Spinal cord (tissue), 10 donors: ENCODE measurements at places on chromosomes 3 and 15.

DNA sequence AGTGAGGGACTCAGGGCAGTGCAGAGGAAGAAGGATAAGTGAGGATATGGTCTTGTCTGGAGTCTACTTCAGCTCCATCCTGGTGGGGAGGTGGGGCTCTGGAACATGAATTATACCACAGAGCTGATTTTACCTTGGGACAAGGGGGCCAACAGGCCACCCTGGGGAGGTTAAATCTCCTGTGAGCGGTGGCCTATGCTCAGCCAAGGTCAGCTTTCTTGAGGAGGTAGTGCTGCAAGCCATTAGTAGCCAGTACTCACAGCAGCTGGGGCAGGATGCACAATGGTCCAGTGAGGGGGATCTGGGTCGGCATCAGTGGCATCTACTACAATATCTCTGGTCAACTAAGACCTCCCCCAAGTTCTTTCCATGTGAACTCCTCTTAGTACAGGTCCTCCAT is 49.7 kb downstream of the XYLB start:
- no peak for DNase-seq

- DNase-seq = no peak
Observed at GRCh38 chr15:78050441-78050809, 27.1 kb downstream of the TBC1D2B start.

- no peak for DNase-seq
Observed at GRCh38 chr3:164683489-164683888, 394.8 kb downstream of the SI start.

- DNase-seq = peak; percentile 66
Observed at GRCh38 chr15:60590935-60591495, 112.1 kb upstream of the ICE2 start.

DNA sequence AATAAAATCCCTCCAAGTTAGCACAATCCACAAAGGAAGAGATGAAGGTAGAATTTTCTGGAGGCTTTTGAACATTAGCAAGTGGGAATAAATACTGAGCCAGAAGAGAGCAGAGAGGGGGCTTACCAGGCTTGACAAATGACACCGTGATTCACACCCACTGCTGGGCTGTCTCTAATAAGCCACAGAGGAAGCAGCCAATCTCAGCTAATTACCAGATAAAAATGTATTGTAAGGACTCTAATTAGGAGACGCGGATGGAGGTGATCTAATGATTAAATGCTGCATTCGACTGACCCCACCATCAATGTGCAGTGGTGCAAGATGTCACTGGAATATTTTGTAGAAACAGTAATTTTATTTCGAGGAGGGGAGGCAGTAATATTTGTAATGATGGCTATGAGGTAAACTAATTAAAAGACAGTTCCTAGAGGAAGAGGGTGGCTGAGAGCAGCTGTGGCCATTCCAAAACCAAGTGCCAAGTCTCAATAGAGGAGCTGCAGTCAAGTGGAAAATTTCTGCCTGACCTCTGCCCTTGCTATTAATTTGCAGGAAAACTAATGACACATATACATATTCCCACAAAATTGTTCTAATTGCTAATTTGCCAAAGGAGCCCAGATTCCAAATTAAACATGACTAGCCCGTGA is 602.2 kb downstream of the FOXP1 start:
- DNase-seq = peak; percentile 64

DNA sequence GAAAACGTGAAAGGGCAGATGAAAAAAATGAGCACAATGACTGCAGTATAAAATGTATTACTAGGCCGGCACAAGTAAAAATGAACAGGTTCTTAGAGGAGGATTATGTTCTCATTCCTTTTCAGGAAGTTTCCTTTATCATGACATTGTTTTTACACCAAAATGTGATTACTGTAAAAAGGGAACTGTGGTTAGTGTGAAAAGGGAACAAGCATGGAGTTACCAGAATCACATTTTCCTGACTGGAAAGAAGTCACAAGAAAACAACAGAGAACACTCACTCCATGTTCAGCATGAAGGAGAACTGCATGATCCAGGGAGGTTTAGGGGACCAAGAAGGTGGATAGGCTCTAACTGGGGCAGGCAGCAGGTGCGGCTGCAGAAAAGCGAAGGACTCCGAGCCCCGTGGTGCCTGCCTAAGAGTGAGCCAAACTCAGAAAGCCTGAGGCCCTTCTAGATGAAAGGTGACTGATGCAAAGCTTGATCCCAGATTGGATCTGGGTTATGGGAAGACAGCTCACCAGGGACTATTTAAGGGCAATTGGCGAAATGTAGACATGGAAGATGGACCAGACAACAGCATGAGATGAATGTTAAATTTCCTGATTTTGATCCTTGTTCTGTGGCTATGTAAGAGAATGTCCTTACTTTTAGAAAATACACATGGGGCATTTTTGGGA is 77.3 kb downstream of the CCR1 start:
- no peak for DNase-seq

DNA sequence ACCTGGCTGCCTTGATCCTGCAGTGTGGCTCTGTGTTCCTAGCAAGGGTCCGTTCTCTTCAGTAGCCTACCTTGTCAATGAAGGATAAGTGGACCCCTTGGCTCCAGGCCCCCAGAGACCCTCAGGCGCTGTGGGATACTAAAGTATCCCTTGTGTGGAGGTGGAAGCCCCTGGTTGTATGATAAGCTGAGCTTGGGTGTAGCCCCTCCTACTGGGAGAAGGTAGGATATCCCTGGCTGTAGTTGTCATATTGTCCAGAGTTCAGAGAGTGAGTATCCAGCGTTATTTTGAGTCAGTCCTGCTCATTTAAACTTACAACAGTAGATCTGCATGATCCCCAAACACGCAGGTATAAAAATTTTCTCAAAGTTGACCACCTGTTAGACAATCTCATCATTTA is 496.8 kb downstream of the CNTN4 start:
- no peak for DNase-seq

GRCh38 chr3:158659454-158660237 is 12.8 kb downstream of the LXN start:
- peak; percentile 13 for DNase-seq

GRCh38 chr15:73746883-73747282 is 6.3 kb downstream of the INSYN1 start:
- DNase-seq = no peak

DNA sequence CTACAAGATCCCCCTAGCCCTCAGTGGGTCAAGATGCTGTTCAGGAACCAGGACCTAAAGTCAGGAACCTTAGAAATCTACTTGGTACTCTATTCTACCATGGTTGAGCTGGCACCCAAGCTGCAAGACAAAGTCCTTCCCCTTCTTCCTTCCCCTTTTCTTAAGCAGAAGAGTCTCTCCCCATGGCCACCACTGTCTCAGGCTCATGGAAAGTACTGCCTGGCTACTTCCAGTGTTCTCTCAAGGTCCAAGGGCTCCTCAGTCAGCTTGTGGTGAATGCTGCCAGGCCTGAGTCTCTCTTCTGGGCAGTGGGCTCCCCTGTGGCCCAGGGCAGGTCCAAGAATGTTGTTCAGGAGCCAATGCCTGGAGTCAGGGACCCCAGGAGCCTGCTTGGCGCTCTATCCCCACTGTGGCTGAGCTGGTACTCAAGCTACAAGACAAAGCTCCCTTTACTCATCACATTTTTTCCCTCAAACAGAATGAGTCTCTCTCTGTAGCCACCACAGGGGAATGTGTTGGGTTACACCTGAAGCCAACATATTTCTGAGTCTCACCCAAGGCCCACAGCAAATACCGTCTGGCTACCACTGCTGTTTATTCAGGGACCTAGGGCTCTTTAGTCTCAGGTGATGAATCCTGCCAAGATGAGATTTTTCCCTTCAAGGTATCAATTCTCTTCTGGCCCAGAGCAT is 18.1 kb upstream of the SLC27A2 start:
- DNase-seq = no peak

DNA sequence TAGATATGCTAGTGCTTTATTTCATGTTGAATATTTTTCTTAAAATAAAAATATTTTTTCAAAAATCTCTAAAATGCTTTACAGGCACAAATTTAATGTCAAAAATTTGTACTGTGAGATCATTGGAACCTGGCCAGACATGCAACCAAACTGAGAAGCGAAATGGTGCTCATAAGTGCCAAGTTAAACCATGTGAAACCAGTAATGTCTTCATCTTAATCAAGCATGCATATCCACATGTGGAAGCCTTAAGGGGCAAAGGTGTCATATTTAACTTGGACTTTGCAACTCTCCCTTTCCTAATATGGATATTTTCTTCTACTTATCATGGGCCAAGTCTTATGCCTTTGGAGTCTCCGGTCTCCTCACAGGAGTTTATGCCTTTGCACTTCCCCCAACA is 208.9 kb upstream of the COL8A1 start:
- no peak for DNase-seq

DNA sequence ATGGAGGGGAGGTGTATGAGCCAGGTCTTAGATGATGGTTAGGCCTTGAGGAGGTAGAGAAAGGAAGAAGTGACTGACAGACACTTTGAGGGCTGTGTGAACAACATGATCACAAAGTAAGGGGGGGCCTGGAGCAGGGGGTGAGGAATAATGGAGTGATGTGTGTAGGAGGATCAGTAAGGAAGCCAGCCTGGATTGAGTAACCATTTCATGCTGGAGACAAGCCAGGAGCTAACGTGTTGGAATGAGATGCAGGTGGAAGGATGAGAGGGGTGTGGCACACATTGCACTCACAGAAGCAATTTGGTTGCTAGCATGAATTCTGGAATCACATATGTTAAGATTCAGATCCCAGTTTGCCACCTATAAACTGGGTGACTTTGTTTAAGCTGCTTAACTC is 65.5 kb downstream of the BBX start:
- no peak for DNase-seq

DNA sequence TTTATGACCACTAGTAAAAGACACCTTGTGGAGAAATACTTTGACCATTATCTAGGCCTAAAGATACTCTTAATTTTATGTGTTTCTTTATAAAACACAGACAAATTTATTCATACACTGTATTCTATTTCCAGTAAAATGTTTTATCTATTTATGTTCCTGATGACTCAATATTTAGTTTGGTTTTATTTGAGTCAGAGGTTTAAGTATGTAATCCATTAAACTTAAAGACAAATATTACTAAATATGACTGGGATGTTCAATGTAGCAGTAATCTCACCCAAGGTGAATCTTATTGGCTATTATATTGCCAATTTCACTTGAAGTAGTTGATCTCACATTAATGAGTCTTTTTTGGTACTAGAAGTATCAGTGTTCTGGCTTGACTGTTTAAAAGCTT is 799.7 kb downstream of the CADM2 start:
- no peak for DNase-seq

DNA sequence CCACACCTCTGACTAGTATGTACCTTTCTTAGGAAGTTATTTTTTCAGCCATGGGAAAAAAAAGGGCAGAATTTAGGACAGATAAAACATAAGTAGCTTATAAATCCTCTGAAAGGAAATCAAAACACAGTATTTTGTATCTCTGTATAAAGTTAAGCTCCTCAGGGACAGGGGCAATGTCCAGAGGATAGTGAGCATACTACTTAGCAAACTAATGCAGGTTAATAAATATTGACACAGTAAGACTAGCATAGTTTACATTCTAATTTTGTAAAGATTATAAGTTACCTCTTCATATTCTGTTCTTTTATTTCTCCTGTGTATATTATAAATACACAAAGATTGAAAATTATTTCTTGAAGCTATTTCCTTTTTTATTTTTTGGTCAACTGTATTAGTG is 2.1 kb downstream of the UBE3A start:
- DNase-seq = no peak

- DNase-seq = peak; percentile 28
Observed at GRCh38 chr3:156291272-156292123, 171.1 kb downstream of the KCNAB1 start.
